ENCODE measurements at places on chromosomes 13 and 19.

DNA sequence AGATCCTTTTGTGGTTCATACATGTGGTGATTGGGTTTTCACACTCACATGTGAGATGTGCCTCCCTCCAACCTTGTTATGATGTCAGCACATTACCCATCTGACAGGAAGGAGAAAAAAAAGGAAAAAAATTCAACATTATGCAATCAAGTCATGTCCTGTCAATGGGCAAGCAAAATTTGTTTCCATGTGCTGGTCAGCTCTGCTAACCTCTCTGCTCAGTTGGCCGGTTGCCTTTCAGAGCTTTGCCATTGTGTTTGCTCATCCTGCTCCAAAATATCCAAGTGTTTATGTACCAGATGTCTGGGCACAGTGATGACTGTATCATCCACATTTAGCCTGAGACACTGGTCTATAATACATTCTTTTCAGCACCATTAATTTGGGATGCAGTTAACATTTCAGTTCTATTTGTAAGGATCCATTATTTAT, 27.0 kb upstream of the METTL21C start:
- no peak for DNase-seq

GRCh38 chr13:57634839-57635165, 3.3 kb downstream of the PCDH17 start:
- DNase-seq: no peak

DNA sequence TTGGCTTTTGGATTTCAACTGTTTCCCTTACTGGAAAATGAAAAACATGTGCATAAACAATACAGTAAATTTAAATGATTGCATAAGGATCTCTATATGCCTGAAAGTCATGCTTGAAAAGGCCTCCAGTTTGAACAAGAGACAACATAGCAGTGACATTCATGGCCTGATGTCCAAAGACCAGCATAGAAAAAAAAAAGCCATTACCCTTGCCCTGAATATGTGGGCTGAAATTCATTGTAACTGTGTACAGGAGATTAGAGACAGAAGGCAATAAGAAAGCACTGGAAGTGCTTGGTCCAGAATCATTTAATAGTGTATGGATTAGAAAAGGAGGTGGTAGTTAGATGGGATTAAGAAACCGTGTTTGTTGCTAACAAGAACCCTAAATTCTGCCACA, 15.4 kb downstream of the MIR17HG start:
- no peak for DNase-seq

DNA sequence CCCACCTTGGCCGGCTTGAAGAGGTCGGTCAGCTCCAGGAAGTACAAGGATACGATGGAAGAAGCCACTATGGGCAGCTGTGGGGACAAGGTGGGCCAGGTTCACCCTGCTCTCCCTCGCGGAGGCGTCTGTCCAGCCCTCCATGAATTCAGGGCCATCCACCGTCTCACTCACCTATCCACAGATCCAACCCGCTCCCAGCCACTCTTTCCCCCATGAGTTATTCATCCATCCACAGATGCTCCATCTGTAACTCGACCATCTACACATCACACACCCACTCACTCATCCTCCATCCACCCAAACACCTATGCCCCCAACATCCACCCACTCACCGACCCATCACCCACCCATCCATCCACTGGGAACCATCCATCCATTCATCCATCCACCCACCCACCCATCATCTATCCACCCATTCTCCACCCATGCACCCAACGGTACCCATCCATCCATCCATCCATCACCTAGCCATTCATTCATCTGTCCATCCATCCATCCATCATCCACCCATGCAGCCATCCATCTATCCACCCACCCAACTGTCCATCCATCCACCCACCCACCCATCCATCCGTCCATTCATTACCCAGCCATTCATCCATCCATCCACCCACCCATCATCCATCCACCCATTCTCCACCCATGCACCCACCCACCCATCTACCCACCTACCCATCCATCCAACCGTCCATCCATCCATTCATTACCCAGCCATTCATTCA, 5.8 kb downstream of the PLPPR3 start:
- DNase-seq: no peak

- DNase-seq: no peak
Measured at GRCh38 chr19:1658150-1659083, 6.0 kb upstream of the TCF3 start.

- DNase-seq: no peak
Measured at GRCh38 chr19:35329323-35329722, 336 bp downstream of the CD22 start.

GRCh38 chr13:37869506-37869755, 141 bp downstream of the TRPC4 start:
- no peak for DNase-seq

DNA sequence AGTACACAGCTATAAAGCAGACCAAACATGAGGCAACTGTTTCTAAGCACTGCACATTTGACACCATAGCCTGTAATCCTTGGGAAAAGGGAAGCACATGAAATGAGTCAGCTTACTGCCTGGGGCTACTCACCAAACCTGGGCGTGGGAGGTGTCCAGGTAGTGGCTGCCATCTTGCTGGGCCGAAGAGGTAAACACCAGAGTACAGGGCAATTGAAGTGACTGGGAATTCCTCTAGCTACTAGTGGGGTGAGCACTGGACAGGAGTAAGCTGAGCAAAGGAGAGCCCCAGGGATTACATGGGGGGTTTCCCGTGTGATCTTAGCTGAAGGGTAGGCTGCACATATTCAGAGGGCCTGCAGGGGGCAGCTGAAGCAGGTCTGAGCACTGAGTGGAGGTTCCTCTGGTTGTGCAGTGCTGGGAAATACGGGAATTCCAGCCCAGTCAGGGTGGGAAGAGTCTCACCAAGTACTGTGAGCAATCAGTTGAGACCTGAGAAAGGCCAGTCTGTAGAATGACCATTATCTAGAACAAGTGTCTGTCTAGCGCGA, 140.5 kb downstream of the SLC7A1 start:
- peak; percentile 1 for DNase-seq

GRCh38 chr19:23401086-23401610, 5.9 kb upstream of the ZNF91 start:
- no peak for DNase-seq

DNA sequence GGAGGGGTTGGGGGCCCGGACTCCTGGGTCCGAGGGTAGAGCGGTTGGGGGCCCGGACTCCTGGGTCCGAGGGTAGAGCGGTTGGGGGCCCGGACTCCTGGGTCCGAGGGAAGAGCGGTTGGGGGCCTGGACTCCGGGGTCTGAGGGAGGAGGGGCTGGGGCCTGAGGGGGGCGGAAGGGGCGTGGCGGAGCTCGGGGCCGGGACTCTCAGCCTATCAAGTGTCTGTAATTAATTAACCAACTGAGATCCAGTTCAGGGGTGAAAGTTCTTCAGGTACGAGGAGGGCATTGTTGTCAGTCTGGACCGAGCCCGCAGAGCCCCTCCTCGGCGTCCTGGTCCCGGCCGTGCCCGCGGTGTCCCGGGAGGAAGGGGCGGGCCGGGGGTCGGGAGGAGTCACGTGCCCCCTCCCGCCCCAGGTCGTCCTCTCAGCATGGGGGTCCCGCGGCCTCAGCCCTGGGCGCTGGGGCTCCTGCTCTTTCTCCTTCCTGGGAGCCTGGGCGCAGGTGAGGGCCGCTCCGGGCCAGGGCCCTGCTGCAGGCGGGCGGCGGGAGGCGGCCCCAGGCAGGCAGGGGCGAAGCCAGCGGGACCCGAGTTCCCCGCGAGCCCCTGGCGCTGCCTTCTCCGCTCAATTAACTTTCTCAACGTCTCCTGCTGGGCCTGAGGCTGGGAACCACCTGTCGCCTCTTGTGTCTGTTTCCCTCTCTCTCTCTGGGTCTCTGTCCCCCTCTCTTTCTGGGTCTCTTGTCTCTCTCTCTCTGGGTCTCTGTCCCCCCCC, 697 bp downstream of the FCGRT start:
- DNase-seq: peak; percentile 22

- no peak for DNase-seq
Measured at GRCh38 chr19:16836115-16837034, 7.2 kb downstream of the SIN3B start.

- no peak for DNase-seq
Measured at GRCh38 chr19:4174213-4174894, 8.0 kb downstream of the SIRT6 start.

- DNase-seq: peak; percentile 59
Measured at GRCh38 chr13:48156466-48156865, 61.6 kb upstream of the MED4 start.

- DNase-seq: no peak
Measured at GRCh38 chr19:3849787-3850186, 19.1 kb downstream of the ZFR2 start.

GRCh38 chr13:36736119-36736726, 62.4 kb downstream of the SERTM1 start:
- peak; percentile 4 for DNase-seq

DNA sequence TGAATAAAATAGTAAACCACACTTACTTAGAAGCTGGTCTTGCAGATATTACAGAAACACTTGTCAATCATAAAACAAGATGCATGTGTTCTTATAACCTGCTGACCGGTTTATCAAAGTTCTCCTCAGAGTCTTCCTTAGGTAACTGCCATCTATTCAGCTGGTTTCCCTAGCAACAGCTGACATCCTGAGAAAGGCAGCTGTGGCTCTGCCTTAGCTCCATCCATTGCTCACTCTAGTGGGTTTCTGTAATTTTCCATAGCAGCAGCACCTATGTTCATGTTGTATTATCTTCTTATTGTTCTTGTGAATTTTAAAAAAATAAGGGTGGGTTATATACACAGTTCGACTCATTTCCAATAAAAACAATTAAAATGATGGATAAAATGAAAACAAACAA, 87.8 kb downstream of the RAP2A start:
- DNase-seq: no peak

DNA sequence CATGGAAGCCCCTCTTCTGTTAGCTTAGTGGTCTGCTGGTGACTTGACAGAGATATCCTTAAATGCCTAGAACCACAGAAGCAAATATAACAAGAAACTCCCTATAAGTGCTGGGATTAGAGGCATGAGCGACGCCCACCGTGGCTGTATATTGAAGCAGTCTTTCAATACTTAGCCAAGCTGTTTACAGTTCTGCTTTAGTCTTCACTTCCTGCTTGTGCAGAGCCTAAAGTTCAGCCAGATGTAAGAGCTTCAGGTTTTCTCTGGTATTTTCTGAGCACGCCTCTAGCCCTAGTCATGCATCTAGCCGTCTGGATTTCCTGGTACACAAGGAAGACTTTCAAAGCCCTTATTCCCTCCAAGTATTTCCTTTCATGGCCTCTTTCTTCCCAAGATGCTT, 28.5 kb downstream of the TRPM4 start:
- no peak for DNase-seq

DNA sequence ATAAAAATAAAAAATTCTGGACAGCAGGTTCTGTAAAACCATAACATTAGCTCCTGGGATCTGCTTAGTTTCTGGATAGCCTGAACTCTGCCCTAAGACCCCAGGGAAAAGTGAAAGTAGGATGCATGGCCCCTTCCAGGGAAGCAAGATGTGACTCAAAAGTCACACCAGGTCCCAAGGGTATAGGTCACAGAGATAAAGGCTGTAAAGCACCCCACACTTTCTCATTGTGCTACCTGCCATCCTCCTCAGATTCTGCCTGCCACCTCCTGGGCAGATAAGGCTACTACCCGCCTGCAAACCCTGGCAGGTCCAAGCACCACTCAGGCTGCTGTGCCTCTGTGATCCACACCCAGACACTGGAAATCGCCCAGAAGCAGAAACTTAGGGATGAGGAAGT, 20.6 kb downstream of the FFAR2 start:
- peak; percentile 50 for DNase-seq

DNA sequence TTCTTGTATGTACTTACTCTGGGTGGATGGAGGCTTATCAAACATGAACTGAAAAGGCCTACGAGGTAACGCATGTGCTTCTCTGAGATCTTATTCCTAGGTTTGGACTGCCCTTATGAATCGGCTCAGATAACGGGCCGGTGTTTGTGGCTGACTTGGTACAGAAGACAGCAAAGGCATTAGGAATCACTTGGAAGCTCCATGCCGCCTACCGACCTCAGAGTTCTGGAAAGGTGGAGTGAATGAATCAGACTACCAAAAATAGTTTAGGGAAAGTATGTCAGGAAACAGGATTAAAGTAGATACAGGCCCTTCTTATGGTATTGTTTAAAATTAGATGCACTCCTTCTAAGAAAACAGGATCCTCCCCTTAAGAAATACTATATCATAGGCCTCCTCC, 172.4 kb upstream of the PCDH9 start:
- no peak for DNase-seq

DNA sequence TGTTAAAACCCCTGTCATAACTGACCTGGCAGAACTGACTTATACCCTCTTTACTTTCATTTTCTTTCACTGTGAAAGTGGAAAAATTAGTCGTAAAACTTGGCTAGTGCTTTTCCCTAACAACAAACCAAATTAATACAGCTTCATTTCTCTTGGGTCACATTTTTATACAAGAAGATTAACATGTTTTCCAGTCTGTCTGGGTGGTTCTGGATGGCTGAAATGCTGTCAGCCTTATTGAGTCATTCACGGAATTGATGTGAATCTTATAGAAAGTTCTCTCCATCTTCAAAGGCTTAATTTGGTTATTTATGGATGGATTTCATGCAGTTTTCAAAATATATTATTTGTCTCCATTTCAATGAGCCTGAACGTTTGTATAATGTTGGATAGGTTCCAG, 440.0 kb downstream of the KCTD12 start:
- no peak for DNase-seq

GRCh38 chr13:58376349-58376748, 744.8 kb downstream of the PCDH17 start:
- DNase-seq: no peak

- no peak for DNase-seq
Measured at GRCh38 chr13:48501705-48502104, 31.2 kb downstream of the RCBTB2 start.

DNA sequence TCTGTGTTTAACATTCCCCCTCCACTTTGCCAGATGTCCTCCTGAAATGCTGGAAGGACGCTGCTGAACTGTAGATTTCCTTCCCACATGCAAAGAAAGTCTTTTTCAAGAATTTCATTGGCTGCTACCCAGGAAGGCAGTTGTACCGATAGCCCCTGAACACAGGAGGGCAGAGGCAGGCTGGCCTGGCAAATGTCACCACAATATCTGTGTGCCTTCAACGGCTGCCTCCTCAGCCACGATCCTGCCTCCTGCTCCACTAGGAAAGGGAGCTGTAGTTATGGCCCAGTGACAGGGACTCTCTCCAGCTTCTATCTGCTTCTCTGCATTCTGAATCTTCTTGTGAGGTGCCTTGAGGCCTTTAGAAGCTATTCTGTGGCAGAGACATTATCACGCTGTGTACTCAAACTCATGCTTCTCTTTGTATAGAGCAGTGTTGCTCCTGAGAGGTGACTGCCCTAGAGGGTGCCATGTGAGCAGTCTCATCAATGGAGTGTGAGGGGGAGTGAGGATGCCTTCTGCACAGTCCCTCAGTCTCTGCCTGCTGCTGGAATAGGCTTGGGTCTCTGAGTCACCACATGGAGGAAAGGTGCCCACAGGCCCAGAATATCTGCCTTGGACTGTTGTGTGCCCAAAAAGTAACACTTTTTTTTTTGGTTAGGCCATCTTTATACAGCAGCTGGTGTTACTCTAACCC, 279.8 kb downstream of the DNAJC15 start:
- no peak for DNase-seq

DNA sequence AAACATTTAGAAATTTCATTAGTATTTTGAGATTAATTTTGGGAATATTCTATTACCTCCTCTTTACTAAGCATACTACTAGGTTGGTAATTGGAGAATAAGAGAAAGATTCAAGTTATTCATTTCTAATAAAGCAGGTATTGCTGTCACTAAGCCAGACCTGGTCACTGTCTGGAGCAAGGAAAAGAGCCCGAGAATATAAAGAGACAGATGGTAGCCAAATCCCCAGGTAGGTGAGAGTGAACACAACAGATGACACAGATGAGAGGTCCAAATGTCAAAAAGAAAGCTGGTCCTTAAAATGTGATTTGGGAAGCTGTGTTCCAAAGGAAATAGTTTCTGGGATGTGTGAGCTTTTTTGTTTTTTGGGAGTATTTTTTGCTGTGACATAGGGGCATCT, 128.6 kb downstream of the ZNF100 start:
- no peak for DNase-seq
